ENCODE measurements at places on chromosomes 3 and 15.

- DNase-seq: no peak
Observed at GRCh38 chr15:56534728-56535127, 69.8 kb upstream of the MNS1 start.

- DNase-seq: no peak
Observed at GRCh38 chr3:145678401-145678800, 482.6 kb downstream of the PLOD2 start.

- no peak for DNase-seq
Observed at GRCh38 chr15:22978691-22979237, 1.4 kb downstream of the CYFIP1 start.

- DNase-seq: no peak
Observed at GRCh38 chr15:65394936-65395335, 17.1 kb upstream of the IGDCC3 start.

DNA sequence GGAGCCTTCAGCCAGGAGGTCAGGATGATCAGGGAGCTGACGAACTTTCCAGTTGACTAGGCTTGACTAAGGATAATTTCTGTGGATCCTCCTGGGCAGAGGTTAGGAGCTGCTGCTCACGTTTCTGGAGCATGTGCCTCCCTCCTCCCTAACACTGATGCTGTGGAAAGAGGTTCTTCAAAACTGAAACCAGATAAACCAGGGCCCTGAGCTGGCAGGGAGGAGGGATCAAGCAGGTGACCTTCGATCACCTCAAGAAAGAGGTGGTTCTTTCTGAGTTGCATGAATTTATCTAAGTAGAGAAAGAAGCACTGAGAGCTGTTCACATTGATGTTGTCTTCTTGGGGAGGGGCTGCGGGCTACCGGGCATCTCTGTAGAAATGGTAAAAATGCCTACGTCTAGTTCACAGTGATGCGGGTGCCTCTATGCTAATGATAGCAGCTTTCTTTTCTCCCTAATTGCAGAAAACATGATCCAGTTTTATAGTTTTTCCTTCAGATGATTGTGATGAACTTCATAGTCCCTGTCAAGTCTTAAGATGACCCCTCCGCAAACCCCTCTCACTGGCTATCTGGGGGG is 332.7 kb upstream of the LRRFIP2 start:
- DNase-seq: no peak

- DNase-seq: no peak
Observed at GRCh38 chr15:55588070-55588814, at the start of gene PYGO1. Gene PYGO1, minus strand, starts transcription at chr15:55588345. Its CDS starts 462 bp downstream, at chr15:55587883.

DNA sequence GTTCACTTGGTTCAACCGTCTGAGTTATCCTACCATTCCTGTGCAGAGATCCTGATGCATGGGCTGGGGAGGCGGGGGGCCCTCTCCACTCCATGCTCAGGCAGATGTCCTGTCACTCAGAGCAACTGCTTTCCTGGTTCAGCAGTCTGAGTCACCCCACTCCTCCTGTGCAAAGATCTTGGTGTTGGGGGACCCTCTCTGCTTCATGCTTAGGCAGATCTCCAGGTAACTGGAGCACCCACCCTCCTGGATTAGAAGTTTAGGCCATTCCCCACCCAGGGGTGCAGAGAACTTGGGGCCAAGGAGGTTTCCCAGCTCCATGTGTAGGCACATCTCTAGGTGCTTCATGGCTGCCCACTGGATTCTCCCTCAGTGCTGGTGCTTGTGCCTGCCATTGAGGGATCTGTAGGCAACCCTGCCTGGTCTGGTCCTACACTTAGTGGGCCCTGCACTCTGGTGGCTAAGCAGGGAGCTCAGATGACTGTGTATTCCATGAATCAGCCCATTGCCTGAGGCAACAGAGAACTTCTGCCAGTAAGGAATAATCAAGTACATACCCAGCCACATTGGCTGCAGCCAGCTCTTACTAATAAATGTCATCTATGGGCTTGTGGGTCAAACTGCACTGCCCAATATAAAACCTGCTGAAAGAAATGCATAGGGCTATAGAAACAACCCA is 465.4 kb upstream of the THBS1 start:
- no peak for DNase-seq

GRCh38 chr3:110774496-110775265 is 296.9 kb upstream of the NECTIN3 start:
- no peak for DNase-seq

DNA sequence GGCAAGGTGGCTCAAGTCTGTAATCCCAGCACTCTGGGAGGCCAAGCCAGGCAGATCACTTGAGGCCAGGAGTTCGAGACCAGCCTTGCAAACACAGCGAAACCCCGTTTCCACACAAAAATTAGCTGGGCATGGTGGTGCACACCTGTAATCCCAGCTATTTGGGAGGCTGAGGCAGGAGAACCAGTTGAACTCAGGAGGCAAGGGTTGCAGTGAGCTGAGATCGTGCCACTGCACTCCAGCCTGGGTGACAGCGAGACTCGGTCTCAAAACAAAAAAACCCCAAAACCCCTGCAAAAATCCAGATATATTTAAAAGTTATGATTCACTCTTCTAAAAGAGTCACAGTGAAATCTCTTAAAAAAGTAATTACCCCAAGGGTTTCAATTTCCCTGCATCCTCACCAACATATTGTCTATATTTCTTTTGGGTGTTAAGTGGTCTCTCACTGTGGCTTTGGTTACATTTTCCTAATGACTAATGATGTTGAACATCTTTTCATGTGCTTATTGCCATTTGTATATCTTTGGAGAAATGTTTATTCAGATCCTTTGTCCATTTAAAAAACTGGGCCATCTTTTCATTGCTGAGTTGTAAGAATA is 73.2 kb upstream of the UBP1 start:
- no peak for DNase-seq

GRCh38 chr15:83310521-83311456 is 26.3 kb upstream of the BNC1 start:
- DNase-seq: no peak

DNA sequence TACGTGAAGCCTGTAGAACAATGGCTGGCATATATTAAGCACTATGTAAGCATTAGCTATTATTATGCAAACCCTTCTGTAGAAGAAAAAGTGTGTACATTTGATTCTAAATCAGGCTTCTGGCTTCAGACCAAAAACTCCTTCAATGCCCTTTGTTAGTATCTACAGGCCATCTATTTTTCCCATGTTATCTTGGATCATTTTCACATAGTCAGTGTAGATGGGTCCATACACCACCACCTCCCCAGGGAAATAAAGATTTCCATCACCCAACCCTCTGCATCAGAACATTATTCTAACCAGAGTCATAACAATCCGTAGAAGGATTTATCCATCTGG is 8.0 kb upstream of the KLHL6 start:
- no peak for DNase-seq

GRCh38 chr3:197567904-197568681 is 12.3 kb upstream of the BDH1 start:
- DNase-seq: no peak

- DNase-seq: no peak
Observed at GRCh38 chr3:194107107-194107506, 28.8 kb upstream of the HES1 start.

- DNase-seq: no peak
Observed at GRCh38 chr3:154229217-154229590, 95.1 kb downstream of the DHX36 start.

GRCh38 chr3:105829871-105830622 is 38.8 kb downstream of the CBLB start:
- DNase-seq: no peak
